Chondrocyte (in vitro differentiated cells): ENCODE measurements at places on chromosomes 16 and 17.

- DNase-seq: no peak
Measured at GRCh38 chr16:65697521-65697920, 575.7 kb upstream of the CDH11 start.

DNA sequence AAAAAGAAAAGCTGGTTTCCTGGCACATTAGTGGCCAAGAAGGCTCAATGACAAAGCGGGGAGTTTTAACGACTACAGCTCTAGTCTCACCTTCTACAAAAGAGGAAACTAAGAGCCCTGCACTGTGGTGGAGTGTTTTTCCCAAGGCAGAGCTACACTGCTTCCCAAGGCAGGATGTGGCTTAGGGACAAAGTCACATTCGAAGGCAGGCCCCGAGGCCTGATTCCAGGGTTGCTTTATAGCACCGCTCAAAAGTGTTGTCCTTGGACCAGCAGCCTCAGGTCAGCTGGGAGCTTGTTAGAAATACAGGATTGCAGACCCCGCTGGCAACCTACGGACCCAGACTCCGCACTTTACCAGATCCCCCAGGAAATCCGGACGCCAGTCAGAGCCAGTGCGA lies 23.8 kb downstream of the TMEM92 start:
- DNase-seq: peak; percentile 40

- DNase-seq: no peak
Measured at GRCh38 chr16:3797473-3797872, 80.1 kb upstream of the TRAP1 start.

- no peak for DNase-seq
Measured at GRCh38 chr17:13584701-13585080, 17.0 kb downstream of the HS3ST3A1 start.

GRCh38 chr17:36901506-36901905 lies 35.8 kb upstream of the LHX1 start:
- DNase-seq: no peak

- no peak for DNase-seq
Measured at GRCh38 chr16:4408323-4408690, 8.1 kb downstream of the CORO7 start.

DNA sequence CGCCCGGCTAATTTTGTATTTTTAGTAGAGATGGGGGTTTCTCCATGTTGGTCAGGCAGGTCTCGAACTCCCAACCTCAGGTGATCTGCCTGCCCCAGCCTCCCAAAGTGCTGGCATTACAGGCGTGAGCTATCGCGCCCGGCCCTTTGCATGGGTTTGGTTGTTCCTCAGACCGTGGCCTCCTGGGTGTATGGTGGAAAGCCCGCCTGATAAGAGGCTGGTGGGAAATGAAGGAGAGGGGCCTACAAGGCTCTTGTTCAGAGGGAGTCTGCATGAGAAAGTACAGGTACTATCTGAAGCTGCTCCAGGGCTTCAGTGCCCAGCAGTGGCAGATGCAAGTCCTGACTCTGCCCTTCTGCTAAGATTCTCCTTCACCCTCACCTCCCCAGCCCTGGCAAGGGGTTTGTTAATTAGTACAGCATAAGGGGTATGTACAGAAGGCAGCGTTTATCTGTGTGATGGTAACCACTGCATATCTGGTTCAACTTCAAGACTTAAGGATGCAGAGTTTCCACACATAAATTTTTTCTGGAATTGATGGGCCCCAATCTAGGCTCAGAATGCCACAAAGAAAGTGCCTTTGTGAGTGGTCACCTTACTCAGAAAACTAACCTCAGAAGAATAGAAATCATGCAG lies 24.2 kb downstream of the GRB7 start:
- DNase-seq: no peak

DNA sequence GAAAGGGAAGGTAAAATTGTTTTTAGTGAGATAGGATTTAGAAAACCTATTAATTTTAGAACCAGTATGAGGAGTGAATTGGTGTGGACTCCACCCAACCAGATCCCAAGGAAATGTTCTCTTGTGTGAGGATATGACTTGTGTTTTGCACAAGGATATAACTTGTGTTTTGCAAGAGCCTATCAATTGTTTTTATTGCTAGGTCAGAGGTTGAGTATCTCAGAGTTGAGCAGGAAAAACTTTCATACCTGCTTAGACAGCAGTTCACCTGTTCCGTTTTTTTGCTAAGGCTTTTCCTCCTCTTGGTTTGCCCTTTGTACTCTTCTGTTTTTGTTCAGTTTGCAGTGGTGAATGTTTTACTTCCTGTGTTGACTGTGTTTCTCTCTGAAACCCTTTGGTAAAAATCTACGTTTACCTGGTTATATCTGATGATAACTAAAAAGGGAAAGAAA lies 5.1 kb downstream of the NBR1 start:
- DNase-seq: no peak

GRCh38 chr16:55576384-55576783 lies 9.9 kb downstream of the CAPNS2 start:
- no peak for DNase-seq

GRCh38 chr16:68062910-68063393 lies 22.2 kb upstream of the NFATC3 start:
- DNase-seq: peak; percentile 17

DNA sequence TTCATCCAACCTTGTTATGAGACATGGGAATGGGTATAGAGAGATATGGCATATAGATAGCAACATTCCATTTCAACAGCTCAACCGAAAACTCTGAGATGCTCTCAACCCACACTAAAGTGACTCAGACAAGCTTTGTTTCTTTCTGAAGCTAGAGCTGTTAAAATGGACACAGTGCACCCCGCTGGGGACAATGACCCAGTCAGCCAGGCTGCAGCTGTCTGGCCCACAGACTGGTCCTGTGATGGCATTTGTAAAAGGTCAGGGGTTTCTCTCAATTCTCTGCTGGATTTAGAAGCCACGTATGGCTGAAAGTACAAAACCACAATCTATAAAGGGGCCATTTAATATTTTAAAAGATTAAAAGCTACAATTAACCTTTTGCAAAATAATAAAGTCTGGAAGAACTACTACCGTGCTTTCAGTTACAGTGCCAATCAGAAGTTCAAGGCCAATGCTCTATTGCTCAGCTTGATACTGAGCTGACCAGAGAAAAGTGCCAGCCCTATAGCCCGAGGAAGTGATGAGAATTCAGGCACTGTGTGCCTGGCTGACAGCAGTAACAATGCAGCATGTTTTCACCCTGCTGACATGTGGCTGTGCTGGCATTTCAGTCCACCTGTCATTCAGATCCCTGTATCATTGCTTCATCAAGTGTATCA lies 60.2 kb downstream of the TEX2 start:
- DNase-seq: no peak

DNA sequence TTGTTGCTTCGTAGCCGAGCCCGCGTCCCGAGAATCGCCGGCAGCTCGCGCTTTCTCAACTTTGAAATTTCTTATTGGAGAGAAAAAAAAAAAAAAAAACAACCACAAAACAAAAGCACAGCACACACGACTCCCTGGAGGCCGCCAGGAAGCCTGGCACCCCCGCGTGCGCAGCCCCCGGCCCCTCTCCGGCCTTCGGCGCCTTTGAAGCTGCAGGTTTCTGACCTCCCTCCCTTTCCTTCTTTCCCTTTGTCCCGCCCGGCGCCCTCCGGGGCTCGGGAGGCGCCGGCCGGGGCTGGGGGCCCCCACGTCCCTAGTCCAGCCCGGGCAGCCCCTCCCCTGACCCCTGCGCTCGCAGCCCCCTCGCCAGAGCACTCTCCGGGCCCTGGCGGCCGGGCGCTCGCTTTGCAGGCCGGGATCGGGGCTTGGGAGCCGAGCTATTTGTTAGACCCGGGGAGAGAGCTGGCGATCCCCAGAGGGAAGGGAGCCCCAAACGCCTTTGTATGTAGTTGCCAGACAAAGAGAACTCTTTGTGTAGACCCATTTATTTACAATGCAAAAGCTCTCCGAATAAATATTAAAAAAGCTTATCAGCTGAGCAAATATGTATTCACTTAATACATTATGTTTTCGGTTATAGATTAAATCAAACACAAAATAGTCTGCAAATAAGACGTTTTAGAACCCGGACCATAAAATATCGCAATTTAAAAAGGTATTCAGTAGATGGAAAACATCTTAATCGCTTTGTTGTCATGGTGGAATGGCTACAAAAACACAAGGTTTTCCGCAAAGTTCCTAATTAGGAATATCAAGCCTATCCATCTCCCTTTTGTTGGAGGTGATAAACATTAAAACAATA lies 2.3 kb downstream of the BAHCC1 start:
- DNase-seq: no peak
